GM10248 (cell line): ENCODE measurements at places on chromosomes 16 and 17.

- no peak for DNase-seq
Observed at GRCh38 chr17:82693168-82693867, 5.2 kb downstream of the RAB40B start.

- DNase-seq: no peak
Observed at GRCh38 chr17:77802333-77802615, 156.2 kb upstream of the TNRC6C start.

GRCh38 chr17:27247071-27247957 is 46.6 kb upstream of the WSB1 start:
- no peak for DNase-seq

DNA sequence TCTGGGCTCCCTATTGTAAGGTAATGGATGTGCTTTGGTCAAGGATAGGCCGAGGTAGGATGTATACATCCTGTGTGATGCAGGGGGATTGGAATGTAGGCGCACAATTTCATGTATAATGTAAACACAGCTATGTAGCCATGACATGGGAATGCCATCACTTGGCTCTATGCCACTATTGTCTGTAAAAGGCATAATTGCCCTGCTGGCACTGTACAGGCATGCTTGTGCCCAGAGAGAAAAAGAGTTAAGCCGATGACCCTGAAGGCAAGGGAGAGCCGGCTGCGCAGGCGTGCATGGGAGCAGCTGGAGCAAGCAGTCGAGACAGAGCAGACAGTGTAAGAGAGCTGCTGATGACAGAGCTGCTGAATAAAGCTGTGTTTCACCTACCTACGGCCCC is 212.5 kb upstream of the CPHXL start:
- no peak for DNase-seq

GRCh38 chr17:60604686-60605334 is 4.8 kb downstream of the PPM1D start:
- no peak for DNase-seq

GRCh38 chr17:73224663-73225305 is 31.9 kb downstream of the COG1 start:
- DNase-seq: no peak

DNA sequence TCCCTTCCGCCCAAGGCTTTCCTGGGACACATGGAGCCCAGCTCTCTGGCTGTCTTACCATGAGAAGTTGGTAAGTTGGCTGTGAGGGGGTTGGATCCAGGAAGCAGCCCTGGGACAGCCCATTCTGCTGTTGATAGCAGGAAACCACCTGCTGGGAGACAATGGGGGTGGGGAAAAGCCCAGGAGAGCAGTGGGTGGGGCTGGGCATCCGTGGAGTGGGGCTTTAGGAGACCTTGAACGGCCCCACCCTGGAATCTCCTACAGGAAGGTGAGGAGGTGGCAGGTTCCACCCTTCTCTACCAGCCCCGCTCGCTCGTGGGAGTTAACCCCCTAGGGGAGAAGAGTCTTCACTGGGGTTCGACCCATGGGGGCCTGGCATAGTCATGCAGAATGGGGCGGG is 5.8 kb downstream of the TMEM92 start:
- no peak for DNase-seq

- DNase-seq: no peak
Observed at GRCh38 chr16:57970970-57971369, at the start of gene CNGB1. CNGB1 (minus strand) TSS chr16:57971128; CDS start chr16:57967286, 3,842 bp downstream.

- no peak for DNase-seq
Observed at GRCh38 chr16:73052576-73052975, 4.6 kb upstream of the ZFHX3 start.

GRCh38 chr16:81641395-81642106 is 137.5 kb upstream of the PLCG2 start:
- DNase-seq: no peak

- DNase-seq: no peak
Observed at GRCh38 chr17:81513753-81514488, 1.3 kb upstream of the ACTG1 start.

- peak; percentile 85 for DNase-seq
Observed at GRCh38 chr16:18969050-18969854, 14.5 kb upstream of the TMC7 start.

DNA sequence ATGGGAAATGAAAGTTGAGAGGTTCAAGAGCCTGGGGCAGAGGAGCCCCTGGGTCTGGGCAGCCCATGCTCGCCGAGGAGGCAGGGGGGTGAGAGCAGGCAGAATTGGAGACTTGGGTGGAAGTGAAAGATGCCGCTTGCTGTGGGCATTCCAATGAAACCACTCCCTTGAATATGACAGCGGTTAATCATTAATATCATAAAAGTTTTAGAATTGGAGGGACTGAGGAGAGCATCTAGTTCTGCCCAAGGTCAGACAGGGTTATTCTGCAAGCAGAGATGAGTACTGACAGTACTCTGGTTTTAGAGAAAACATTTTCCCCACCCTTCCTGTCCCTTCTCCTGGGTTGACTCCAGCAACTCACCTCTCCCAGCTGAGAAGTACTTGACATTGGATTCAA is 180.2 kb downstream of the MSI2 start:
- no peak for DNase-seq

DNA sequence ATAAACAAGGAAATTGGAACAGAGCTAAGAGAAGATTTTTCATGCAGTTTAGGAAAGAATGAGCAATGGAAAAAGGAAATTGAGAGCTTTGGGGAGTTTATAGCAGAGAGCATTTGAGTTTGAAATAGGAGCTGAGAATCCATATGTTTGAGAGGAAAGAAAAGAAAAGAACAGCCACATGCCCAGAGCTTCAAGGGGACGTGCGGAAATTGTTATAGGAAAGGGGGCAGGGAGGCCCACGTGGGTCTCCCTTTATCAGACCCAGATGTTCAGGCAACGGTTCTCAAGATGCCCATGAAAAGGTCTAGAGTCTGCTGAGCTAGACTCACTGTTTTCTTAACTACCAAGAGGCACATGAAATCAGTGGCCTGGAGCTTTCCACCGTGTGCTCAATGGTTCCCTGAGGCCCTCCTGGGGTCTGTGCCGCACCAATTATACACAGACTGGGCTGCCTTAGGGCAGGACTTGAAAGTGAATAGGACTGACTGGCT is 31.2 kb downstream of the CHD9 start:
- no peak for DNase-seq

GRCh38 chr17:77307479-77308198 is 166.9 kb downstream of the SEC14L1 start:
- no peak for DNase-seq

GRCh38 chr17:55394357-55395021 is 27.1 kb downstream of the MMD start:
- no peak for DNase-seq

- DNase-seq: no peak
Observed at GRCh38 chr16:71712501-71712900, 12.0 kb downstream of the PHLPP2 start.

DNA sequence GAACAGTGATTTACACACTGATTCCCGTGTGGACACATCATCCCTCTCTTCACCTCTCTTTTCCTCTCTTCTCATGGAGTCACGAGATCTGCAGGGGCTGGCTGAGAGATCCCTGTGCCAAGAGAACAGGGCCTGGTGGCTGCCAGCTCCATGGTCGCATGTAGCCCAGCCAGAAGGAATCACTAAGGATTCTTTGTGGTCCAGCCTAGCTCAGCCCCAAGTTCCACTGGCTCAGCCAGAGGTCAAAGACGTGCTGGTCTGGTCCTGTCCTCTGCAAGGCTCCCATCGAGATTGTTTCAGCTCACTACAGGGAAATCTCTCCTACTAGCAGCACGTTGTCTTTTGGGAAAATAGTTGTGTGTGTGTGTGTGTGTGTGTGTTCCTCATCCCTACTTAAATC is 66.4 kb downstream of the NDEL1 start:
- no peak for DNase-seq

GRCh38 chr17:37701496-37701898 is 43.4 kb downstream of the HNF1B start:
- peak; percentile 74 for DNase-seq

- DNase-seq: no peak
Observed at GRCh38 chr16:60407034-60407433, 1629.2 kb downstream of the CDH8 start.

DNA sequence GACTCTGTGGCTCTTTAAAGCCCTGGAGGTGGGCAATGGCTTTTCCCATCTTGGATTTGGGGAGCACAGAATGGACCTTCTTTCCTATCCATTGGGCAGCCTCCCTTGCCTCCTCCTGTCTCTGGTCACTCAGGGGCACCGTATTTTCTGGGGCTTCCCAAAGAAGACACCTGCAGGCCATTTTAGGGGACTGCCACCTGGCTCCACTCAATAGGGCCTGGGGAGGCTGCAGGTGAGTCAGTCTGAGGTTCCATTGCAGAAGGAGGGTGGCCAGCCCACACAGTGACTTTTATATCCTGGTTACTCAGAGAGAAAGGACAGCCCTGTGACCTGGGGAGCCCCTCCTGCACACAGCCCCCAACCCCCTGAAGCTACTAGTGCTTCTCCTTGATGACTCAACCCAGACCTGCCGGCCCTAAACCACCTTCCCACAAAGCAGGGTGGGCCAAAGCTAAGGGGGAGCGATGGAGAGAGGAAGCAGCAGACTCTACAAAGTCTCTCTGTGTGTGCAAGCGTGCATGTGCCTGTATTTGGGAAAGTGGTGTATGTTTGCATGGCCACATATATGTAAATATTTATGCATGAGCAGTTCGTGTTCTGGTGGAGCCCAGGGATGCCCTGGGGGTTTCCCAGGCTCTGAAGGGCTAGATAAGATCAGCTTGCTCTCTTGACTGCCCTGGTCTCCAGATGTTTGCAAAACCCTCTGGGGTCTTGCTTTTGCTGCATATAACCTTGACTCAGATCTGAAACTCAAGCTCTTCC is 5.0 kb downstream of the CX3CL1 start:
- DNase-seq: peak; percentile 86

DNA sequence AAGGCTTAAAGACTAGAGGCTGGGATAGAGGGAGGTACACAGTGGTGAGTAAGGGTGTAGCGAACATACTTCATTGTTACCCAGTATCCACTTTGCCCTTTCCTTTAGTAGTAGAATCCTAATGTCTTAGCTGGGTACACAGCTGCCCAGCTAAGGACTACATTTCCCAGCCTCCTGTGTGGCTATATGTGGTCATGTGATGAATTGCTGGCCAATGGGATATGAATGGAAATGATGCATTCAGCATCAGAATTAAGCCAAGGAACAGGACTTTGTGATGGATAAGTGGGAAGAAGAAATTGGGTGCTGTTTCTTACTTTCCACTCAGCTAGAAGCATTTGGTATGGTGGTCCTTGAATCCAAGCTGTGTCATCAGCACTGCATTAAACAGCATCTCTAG is 55.9 kb downstream of the FOXL1 start:
- DNase-seq: no peak

GRCh38 chr17:75407655-75408352 is 2.3 kb upstream of the GRB2 start:
- no peak for DNase-seq

- DNase-seq: no peak
Observed at GRCh38 chr17:72677108-72677507, 415.4 kb downstream of the SLC39A11 start.

- DNase-seq: no peak
Observed at GRCh38 chr17:28324267-28324745, 5.3 kb downstream of the TMEM97 start.
